ENCODE measurements at places on chromosomes 12 and 14. TPM values are rescaled to one million over a fixed set of nuclear protein-coding genes. Genes with fewer than 3 reads are reported as not detected.

DNA sequence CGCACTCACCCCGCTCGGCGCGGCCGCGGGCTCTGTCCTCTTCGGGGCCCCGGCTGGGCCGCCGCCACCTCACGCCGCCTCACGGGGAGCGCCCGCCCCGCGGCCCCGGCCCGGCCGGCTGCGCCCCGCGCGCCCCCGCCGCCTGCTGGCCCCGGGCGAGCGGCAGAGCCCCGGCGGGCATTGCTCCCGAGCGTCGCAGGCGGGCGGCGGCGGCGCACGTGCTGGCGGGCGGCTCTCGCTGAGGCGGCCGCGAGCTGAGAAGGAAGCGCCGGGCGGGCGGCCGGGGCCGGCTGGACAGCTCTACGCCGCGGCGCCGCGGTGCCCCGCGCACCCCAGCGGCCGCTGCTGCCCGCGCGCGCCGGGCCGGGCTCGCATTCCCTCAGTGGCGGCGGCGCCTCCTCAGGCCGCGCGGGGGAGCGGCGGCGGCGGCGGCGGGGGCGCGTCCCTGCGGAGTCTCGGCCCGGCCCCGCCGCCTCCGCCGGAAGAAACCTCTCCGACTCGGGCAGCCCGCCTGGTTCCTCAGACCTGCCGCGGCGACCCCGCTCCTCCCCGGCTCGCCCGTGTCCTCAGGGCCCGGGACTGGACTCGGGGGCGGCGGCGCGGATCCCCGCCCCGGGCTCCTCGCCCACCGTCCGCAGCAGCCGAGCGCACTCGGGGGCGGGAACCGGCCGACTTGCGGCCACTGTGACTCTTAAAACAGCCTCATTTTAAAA lies at the start of gene PITPNM2:
TSS of gene PITPNM2 (minus strand) at position 347 of the 713 bp plus-strand sequence. CDS start 116,500 bp downstream, outside the sequence.
- peaks cover 26% of the 10 kb centered on the region for H3K4me1 ChIP-seq
- no peaks in the 10 kb centered on the region for H3K36me3 ChIP-seq
- H3K4me3 ChIP-seq: peak within 1 kb of the TSS; percentile 79
- no peaks in the 10 kb centered on the region for H3K27me3 ChIP-seq

CAPZA3 gene
- total RNA-seq: not detected

DNA sequence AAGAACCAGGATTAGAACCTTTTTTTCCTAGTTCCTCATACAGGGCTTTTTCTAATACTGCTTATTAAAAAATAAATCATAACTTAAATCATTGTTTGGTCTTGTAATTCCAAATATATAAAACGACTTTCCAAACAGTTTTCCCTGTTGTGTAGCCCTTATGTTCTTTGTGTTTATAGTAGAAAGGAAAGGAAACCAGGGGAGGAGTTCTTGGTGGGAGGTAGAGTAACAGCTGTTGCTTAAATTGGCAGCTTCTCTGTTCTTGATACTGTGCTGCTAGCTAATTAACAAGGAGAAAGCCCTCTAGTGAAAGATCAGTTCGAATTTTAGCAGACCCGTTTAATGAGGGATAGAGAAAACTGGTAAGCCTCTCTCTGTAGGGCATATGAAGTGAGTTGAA lies 15.0 kb downstream of the SRP54 start:
- H3K36me3 ChIP-seq: peaks cover 10% of the 10 kb centered on the region
- no peaks in the 10 kb centered on the region for H3K4me1 ChIP-seq
- DNase-seq: no peak

- peaks cover 11% of the 10 kb centered on the region for H3K4me1 ChIP-seq
- H3K36me3 ChIP-seq: no peaks in the 10 kb centered on the region
- H3K27ac ChIP-seq: no peak overlapping the region
- H3K27me3 ChIP-seq: no peaks in the 10 kb centered on the region
- H3K4me3 ChIP-seq: no peak overlapping the region
Measured at GRCh38 chr12:91769736-91770135, 375.9 kb downstream of the BTG1 start.

- H3K36me3 ChIP-seq: no peaks in the 10 kb centered on the region
- no peaks in the 10 kb centered on the region for H3K27me3 ChIP-seq
- no peak for DNase-seq
- no peaks in the 10 kb centered on the region for H3K4me1 ChIP-seq
Measured at GRCh38 chr14:88166616-88167015, 156.5 kb downstream of the KCNK10 start.

DNA sequence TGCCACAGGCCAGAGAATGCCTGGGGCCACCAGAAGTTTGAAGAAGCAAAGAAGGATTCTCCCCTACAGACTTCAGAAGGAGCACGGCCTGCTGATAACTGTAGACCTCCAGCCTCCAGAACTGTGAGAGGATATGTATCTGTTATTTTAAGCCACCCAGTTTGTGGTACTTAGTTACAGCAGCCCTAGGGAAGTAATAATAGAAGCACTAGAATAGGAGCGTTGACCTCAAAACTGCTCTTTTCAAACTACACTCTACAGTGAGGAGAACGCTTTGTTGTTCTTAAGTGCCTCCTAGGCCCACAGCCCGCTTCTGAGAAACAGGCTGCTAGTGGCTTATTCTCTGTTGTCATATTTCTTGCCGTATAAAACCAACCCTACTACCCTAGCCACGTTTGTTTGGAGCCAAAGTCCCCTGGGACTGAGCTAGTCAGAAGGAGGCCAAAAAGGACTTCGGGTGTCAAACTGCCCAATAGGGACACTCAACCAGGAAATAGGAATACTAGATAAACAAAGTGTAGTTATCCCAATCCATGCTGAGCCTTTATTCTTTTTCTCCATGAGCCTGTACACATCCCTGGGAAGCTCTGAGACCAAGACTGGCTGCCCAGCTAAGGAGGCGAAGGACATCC lies 38.5 kb upstream of the FRS2 start:
- DNase-seq: no peak
- H3K4me1 ChIP-seq: no peaks in the 10 kb centered on the region
- H3K4me3 ChIP-seq: no peak overlapping the region
- no peak overlapping the region for H3K27ac ChIP-seq
- no peaks in the 10 kb centered on the region for H3K36me3 ChIP-seq

- H3K36me3 ChIP-seq: no peaks in the 10 kb centered on the region
- no peaks in the 10 kb centered on the region for H3K27me3 ChIP-seq
- H3K27ac ChIP-seq: no peak overlapping the region
- DNase-seq: no peak
Measured at GRCh38 chr14:67060546-67060945, 128.7 kb upstream of the GARIN2 start.

DNA sequence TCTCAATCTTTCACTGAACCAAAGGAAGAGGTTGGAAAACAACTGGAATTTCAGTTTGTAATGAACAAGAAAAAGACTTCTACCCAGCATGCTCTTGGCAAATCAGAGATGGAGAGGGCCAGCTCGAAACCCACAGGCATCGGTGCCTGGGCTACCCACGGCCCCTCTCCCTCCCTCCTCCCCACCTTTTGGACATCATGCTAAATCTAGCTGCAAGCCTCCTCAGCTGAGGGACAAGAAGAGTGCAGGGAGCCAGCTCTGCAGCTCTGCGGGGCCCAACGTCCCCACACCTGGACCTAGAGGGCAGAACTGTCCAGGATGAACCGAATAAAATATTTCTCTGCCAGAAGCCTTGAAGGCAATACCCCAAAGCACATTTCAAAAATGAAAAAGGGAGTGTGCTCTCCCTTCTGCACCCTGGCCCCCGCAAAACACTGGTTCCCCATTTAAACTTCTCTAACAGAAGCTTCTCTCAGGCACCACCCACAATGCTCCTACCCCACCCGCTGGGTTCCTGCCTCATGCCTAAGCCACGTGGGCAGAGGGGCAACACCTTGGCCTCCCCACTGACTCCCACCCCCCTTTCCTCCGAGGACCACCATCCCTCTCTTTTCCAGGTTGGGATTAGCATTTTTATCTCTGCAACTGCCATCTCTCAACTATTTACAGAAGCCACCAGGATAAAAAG lies 8.2 kb downstream of the CAMKK2 start:
- peaks cover 14% of the 10 kb centered on the region for H3K4me1 ChIP-seq
- H3K27ac ChIP-seq: no peak overlapping the region
- no peaks in the 10 kb centered on the region for H3K36me3 ChIP-seq
- H3K27me3 ChIP-seq: no peaks in the 10 kb centered on the region

AKAP3 gene
- 8.2 TPM for total RNA-seq

- peaks cover 33% of the 10 kb centered on the region for H3K4me1 ChIP-seq
- H3K27me3 ChIP-seq: no peaks in the 10 kb centered on the region
- no peak overlapping the region for H3K4me3 ChIP-seq
- peak; percentile 79 for DNase-seq
Measured at GRCh38 chr14:64764641-64765520, 60.7 kb downstream of the PLEKHG3 start.

WNT1 gene
- not detected for total RNA-seq

GRCh38 chr12:129001826-129002225 lies 148.5 kb downstream of the GLT1D1 start:
- no peak for DNase-seq
- no peaks in the 10 kb centered on the region for H3K4me1 ChIP-seq
- H3K27me3 ChIP-seq: no peaks in the 10 kb centered on the region
- no peak overlapping the region for H3K27ac ChIP-seq

VSIG10 gene
- 41.0 TPM for total RNA-seq

DNA sequence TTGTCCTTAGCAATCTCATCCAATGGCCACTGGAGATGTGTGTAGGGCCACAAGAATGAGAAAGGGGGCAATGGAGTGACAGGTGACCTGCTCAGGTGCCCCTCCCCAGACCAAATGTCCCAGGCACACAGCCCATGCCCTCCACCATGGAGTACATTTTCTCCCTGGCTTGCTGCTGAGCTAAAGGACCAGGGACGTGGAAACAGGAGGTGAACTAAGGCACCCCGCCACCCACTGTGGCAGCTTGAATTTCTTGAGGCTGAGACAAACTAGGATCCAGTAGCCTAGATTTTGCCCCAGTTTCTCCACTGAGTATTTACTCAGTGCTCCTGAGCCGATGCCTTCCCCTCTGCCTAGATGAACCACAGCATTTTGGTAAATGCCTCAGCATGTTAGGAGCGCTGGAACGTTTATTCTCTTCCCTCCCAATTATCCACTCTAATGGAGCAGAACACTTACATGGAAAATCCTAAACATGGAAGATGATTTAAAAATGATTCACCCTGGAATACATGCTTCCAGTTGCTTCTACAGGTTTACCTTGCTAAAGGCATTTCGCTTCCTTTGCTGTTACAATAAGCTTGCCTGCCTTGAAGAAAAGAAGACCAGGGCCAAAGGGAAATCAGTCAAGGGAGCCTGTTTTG lies 198.0 kb downstream of the ZFP36L1 start:
- H3K27ac ChIP-seq: peak overlapping the region; percentile 99
- no peak overlapping the region for H3K4me3 ChIP-seq
- no peak for DNase-seq
- H3K4me1 ChIP-seq: peaks cover 47% of the 10 kb centered on the region

- no peaks in the 10 kb centered on the region for H3K36me3 ChIP-seq
- H3K4me3 ChIP-seq: no peak overlapping the region
- no peak for DNase-seq
Measured at GRCh38 chr14:59395672-59396071, 69.5 kb downstream of the GPR135 start.

DNA sequence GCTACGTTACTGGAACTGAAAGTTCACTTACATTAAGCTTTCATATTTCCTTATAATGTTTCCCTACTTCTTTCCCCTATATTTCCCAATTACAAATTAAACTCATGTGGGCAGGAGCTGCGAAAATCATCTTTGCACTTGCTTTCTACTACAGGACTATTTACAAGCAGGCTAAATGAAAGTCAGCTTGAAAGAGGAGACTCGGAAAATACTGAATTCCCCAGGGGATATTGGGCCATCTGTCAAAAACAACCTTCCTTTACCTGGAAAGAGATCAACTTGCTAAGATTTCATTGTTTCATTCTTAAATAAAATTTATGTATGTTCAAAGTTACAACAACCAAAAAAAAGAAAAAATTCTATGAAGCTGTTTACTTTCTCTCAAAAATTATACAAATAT lies 92.8 kb upstream of the BBS10 start:
- no peaks in the 10 kb centered on the region for H3K27me3 ChIP-seq
- H3K4me3 ChIP-seq: no peak overlapping the region
- no peaks in the 10 kb centered on the region for H3K36me3 ChIP-seq
- no peak for DNase-seq

RNFT2 gene
- total RNA-seq: 1.6 TPM

GRCh38 chr14:88324491-88324890 lies 1.4 kb upstream of the KCNK10 start:
- H3K27ac ChIP-seq: no peak overlapping the region
- no peak for DNase-seq
- H3K27me3 ChIP-seq: no peaks in the 10 kb centered on the region
- H3K36me3 ChIP-seq: no peaks in the 10 kb centered on the region
- peaks cover 12% of the 10 kb centered on the region for H3K4me1 ChIP-seq

DNA sequence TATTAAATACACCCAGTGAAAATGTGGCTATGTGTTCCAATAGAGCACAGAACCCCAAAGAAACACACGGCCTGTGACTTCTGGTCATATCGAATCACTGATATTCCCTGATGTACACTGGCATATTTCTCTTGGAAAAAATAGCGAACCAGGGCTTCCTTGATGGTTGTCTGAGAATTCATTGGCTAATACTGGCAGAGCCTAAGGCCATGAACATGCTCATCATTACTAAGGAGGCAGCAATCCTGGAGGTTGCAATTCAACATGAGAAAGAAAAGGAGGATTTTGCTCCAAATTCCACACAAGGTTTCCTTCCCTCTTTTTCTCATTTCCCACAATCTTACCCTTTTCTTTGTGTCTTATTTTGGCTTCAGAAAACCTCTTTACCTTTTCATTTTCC lies 212.9 kb upstream of the HMGA2 start:
- no peak for DNase-seq
- H3K27me3 ChIP-seq: no peaks in the 10 kb centered on the region
- H3K36me3 ChIP-seq: no peaks in the 10 kb centered on the region
- no peak overlapping the region for H3K27ac ChIP-seq
- no peaks in the 10 kb centered on the region for H3K4me1 ChIP-seq
- H3K4me3 ChIP-seq: no peak overlapping the region

CPNE6 gene
- not detected for total RNA-seq

DNA sequence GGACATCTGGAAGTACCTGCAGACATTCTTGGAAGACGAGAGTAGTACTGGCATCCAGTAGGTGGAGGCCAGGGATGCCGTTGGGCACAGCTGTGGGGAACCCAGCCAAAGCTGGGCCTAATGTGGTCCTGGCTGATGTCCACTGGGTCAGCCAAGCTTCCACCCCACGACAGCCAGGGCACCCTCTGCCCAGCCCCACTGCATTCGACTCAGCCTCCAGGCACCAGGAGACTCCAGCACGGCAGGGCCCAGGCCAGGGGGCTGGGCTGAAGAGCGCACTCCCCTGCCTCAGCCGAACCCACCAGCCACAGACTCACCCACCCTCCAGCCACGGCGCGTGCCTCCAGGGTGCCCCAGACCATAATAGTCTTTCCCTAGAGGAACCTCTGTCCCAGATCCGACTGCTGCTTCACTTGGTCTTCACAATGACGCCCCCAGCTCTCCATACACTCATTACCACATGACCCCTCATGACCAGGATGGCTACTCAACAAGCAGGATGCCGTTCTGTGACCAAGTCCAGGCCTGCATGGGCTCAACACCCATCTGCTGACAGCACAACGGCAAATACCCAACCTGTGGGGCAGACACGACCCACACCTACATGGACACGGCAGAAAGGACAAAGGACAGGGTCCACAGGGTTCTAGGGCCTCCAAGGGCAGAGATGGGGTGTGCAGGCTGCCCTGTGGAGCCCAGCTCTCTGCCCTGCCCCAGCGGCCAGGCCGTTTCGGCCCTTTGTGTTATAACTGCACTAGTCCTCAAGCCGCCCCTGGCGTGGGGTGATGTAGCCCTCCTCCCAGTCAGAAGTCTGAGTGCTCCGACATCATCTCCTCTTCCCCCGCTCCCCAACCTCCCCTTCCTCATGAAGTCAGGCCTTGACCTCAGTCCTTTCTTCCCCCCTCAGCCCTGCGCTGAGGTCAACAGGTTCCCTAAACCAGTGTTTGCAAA lies 22.8 kb downstream of the ITPK1 start:
- H3K36me3 ChIP-seq: no peaks in the 10 kb centered on the region
- H3K4me1 ChIP-seq: peaks cover 13% of the 10 kb centered on the region
- H3K27ac ChIP-seq: no peak overlapping the region
- no peaks in the 10 kb centered on the region for H3K27me3 ChIP-seq
- no peak overlapping the region for H3K4me3 ChIP-seq

- no peak overlapping the region for H3K4me3 ChIP-seq
- peaks cover 9% of the 10 kb centered on the region for H3K4me1 ChIP-seq
- no peaks in the 10 kb centered on the region for H3K27me3 ChIP-seq
Measured at GRCh38 chr12:19239616-19240234, 110.2 kb downstream of the PLEKHA5 start.
